ENCODE measurements at places on chromosomes 4 and X.

DNA sequence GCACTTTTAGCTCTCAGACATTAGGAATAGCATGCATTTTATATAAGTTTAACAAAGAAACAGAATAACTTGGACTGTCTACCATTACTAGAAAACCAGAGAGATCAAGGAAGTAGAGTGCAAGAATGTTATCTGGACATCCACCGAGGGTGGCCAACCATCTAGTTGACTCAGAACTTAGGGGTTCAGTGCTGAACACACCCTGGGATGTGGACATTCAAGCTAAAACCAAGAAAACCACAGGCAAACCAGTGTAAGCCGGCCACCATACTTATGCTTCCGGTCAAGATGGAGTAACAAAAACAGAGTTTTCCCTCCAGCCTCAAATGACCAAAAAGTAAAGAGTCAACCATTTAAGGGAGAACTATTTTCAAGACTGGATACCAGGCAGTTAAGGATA is 181.4 kb upstream of the MXRA5 start:
- DNase-seq = no peak

GRCh38 chr4:111788099-111788498 is 357.2 kb upstream of the FAM241A start:
- DNase-seq = no peak

DNA sequence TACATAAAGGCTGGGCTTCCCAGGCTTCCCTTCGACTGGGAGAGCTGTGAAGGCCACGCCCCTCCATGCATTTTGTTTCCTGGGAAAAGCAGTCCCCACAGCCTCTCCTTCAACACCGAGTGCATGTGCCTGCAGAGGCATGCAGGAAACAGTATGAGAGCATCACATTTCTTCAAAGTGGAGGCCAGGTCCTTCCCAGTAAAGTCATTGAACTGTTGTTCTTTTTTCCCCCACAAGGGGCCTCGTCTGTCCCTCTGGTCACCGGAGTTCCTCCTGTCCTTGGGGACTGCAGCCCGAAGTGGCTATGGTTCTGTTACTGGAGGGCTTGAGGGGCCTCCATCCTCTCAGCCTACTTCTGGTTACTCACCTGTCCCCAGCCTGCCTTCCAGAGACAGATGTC is 56.0 kb downstream of the RAI2 start:
- DNase-seq = no peak

- DNase-seq = no peak
Observed at GRCh38 chrX:44906041-44906440, 33.1 kb downstream of the KDM6A start.

GRCh38 chr4:25307596-25307995 is 5.0 kb upstream of the ZCCHC4 start:
- no peak for DNase-seq

All from stimulated activated CD4-positive, alpha-beta T cell treated with anti-CD3 and anti-CD28 coated beads, Interleukin-1b, Interleukin-23, amount 100 ng/mL, for 1 hour (primary cell).